ENCODE measurements at places on chromosomes 13 and 19.

DNA sequence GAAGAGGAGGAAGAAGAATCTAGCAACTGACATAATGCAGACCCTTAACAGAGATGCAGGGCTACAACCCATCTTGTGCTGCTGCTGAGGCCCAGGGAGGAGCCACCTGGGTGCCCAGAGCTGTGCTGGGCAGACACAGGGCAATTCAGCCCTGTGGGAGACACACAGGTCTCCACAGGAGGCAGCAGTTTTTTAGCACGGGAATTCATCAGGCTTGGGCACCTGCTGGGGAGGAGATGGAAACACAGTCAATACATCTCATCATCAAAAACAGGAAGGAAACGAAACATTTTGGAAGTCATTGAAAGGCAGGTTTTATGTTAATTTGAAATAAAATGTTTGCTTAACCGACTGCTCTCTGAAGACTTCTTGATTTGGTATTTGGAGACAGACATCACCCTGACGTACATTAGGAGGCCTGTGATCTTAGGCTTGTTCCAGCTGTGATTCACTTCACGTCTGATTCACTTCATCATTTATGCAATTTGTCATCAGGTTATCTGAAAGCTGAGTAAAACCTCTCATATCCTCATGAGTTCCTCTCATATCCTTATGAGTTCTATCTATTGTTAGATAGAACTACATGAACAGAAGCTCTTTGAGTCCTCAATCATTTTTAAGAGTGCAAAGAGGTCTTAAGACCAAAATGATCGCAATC is 77.4 kb downstream of the CYSLTR2 start:
- DNase-seq, result no peak

GRCh38 chr19:19381007-19381926 is 24.2 kb upstream of the GATAD2A start:
- no peak for DNase-seq

DNA sequence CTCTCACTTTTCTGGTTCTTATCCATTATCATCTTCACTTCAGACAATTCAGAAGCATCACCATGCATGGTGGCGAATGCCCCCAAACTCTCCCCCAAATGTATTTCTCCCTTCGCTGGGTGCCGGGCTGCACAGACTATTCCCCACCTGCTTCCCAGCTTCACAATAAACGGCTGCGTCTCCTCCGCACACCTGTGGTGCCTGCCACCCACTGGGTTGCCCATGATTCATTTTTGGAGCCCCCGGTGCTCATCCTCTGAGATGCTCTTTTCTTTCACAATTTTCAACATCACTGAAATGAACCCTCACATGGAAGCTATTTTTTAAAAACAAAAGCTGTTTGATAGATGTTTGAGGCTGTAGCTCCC is 2.8 kb upstream of the F10 start:
- DNase-seq, result no peak

DNA sequence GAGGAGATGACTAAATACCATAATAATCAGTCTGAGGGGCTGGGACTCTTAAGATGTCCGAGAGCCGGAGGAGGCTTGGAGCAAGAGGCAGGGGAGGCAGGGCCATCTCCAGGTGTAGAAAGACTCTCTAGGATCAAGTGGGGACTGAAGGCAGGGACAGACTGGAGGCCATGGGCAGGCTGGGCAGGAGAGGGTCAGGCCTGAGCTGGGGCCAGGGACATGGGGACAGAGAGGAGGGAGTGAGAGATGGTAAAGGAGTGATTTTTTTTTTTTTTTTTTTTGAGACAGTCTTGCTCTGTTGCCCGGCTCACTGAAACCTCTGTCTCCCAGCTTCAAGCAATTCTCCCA is 2.2 kb downstream of the JOSD2 start:
- DNase-seq, result no peak

DNA sequence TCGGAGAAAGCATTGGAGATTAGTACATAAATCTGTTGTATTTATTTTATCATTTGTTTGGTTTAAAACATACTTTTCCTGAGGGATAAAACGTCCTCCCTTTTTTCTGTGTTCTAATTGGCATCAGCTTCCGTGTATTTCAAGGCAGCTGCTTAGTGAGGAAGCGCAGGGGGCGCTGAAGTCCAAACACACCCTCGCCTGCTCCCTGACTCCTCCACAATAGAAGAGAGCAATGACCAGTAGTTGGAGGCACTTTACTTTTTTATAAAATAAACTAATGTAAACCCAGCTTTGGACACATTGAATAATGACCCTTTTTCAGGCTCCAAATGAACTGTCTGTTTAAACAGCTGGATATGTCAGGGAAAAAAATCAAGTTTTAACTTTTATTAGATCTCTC is 79.9 kb downstream of the RNASEH2B start:
- DNase-seq, result no peak

DNA sequence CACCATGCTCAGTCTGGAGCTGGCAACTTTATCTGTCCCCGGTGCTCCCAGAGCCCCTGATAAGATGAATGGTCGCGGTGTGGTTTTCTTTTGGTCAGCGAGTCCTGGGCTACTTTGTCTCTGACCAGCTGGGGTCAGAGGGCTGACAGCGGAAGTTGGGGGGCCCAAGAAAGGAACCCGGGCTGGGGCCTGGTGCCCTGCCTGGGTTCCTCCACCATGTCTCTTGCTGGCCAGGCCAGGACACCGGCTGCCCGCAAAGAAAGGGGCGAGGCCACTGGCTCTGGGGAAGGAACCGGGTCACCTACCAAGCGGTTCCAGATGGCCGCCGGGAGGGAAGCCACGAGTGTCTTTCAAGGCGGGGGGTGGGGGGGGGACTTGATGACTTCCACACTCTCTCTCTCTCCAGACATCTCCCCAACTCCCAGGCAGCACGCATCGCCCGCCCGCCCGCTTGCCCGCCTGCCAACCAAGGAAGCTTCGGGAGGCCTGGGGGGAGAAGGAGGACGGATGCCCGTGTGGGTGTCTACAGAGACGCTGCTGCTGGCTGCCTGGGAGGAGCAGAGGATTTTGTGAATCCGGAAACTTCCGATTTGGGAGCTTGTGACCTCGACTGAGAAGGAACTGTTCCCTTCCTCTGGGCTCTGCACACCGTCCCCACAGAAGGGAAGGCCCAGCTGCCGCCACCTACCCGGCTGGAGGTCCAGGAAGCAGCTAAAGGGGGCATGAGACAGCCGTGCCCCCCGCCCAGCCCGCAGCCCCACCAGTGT is 1.1 kb downstream of the PIP5K1C start:
- no peak for DNase-seq

- no peak for DNase-seq
Observed at GRCh38 chr19:58229255-58229639, 533 bp downstream of the ZNF544 start.

- DNase-seq, result no peak
Observed at GRCh38 chr13:44040818-44041100, 161.1 kb downstream of the LACC1 start.

All from activated T-cell treated with anti-CD3 and anti-CD28 coated beads for 4 hours (primary cell).